ENCODE measurements at places on chromosomes 5 and 9.

GRCh38 chr5:1535646-1536045 lies 11.9 kb upstream of the LPCAT1 start:
- DNase-seq = no peak

DNA sequence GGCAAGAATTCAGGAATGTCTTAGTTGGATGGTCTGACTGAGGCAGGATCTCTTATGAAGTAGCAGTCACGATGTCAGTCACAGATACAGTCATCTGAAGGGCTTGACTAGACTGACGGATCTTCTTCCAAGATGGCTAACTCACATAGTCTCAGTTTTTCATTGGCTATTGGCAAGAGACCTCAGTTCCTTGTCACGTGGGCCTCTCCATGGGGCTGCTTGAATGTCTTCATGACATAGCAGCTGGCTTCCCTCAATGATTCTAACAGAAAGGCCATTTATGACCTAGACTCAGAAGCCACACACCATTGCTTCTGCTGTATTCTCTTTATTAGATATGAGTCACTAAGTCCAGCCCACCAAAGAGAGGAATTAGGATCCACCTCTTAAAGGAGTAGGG lies 4.7 kb downstream of the APC start:
- DNase-seq = no peak

GRCh38 chr9:28234894-28235277 lies 661.6 kb upstream of the C9orf72 start:
- no peak for DNase-seq

DNA sequence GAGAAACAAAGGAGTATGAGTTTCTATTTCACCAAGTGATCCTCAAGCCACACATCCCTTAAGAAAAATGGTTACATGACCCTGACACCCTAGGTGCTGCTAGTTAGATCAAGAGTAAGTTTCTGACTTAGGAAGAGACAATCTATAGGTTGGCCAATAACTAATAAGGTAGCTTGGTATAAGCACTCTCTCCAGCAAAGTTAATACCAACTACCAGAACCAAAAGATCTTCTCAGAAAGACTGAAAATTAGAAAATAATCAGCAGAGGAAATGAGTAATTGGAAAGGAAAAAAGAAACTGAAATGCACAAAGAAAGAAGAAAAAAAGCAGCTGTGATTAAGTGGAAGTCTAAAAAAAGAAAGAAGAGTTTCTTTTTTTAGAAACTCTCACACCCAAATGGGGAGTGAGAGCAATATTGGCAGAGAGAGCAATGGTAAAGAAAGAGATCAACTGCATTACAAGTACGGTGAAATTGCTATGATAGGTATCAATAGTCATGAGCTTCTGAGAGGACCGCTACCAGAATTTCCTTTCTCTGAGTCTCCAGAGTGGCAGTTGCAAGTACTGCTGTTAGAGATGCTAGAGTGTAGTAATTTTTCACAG lies 195.5 kb downstream of the TMEM167A start:
- no peak for DNase-seq
